Stimulated activated CD4-positive, alpha-beta T cell treated with anti-CD3 and anti-CD28 coated beads, Interleukin-15, amount 100 ng/mL, for 48 hours (primary cell): ENCODE measurements at places on chromosomes 2 and 18.

- DNase-seq = no peak
Observed at GRCh38 chr2:111035830-111036441, 84.8 kb upstream of the BCL2L11 start.

DNA sequence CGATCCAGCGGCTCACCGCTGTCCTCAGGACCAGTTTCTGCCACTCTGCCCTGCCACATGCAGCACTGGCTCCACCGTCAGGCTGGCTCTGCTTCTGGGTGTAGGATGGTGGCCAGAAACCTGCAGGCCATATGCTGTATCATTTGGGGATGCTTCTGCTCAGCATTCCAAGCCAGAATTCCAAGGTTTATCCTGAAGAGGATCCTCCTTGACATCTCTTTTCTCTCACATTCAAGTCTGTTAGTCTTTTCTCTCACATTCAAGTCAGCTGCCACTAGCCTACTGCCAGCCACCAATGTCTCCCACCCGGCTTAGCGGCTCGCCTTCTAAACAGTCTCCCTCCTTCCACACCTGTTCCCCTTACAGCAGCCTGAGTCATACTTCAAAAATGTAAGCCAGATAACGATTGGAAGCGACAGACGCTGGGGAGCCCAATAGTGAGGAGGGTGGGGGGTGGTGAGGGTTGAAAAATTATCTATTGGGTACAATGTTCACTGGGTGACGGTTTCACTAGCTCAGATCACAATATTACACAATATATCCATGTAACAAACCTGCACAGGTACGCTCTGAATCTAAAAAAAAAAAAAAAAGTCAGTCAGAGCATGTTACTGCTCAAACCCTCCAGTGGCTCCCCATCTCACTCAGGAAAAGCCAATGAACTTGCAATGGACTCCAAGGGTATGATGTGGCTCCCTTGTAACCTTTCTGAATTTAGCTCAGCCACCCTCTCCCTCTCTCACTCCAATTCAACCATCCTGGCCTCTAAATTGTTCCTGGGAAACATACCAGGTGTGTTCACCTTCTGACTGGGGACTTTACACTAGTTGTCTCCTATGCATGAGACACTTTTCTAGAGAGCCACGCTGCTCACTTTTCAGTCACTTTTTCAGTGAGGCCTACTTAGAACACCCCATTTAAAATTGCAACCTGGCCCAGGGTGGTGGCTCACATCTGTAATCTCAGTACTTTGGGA is 38.8 kb upstream of the SP3 start:
- no peak for DNase-seq

GRCh38 chr2:173171321-173171720 is 95.7 kb downstream of the MAP3K20 start:
- no peak for DNase-seq

- DNase-seq = no peak
Observed at GRCh38 chr2:53715568-53715967, 52.0 kb upstream of the CHAC2 start.

- no peak for DNase-seq
Observed at GRCh38 chr2:16413947-16414346, 251.7 kb downstream of the CYRIA start.

DNA sequence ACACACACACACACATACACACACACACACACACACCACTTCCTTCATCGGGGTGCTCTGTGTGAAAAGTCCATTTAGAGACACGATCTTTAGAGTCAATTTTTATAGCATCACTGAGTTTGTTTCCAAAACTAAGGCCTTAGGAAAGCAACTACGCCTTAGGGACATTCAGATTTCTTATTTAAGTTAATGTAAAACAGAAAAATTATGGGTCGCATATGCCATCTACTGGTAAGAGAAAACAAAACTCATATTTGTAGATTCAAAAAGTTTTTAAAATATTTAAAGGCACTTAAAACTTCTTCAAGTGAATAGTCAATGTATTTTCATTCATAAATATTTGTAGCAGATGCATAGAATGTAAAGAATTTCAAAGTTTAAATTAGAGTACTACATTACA is 166.2 kb downstream of the ATAD2B start:
- DNase-seq = no peak

- no peak for DNase-seq
Observed at GRCh38 chr2:239113171-239113570, 265.3 kb downstream of the TWIST2 start.

GRCh38 chr2:52036024-52036423 is 1004.1 kb upstream of the NRXN1 start:
- no peak for DNase-seq

DNA sequence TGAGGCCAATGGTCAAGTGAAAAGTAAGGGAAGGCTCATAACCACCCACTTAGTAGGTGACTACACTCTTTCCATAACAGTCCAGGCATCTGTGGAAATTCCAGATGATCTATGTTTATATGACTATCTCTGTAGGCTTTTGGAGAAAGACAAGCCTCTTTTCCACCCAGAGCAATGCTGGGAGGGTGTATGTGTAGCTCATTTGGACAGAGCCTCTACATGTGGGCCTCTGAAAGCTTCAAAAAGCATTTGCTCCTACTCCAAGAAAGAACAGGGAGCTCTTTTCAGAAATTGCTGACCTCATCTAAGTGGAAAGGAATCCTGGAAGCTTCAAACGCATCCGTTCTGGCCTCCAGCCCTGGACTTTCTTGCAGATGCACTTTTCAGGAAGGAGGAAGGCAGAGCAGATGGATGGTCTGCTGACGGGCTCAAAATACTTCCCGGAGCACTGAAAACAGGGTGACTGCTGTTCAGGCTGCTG is 308.7 kb downstream of the LRATD1 start:
- DNase-seq = no peak

DNA sequence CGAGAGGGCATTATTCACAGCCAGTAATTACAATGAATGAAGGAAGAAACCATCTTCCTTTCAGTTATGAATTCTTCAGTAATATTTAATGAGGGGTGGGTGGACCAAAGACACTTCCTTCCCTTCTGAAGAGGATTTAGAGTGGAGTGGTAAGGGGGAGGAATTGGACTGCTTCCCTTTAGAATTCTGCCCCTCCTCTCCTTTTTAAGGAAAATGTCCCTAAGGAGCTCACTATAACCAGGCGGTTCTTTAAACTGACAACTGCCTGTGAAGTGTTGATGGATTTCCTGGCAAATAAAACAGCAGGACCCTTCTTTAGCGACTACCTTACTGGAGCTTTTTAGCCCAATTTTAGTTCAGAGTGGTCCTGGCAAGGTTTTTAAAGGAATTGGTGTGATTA is 86.4 kb downstream of the LIMS1 start:
- no peak for DNase-seq

DNA sequence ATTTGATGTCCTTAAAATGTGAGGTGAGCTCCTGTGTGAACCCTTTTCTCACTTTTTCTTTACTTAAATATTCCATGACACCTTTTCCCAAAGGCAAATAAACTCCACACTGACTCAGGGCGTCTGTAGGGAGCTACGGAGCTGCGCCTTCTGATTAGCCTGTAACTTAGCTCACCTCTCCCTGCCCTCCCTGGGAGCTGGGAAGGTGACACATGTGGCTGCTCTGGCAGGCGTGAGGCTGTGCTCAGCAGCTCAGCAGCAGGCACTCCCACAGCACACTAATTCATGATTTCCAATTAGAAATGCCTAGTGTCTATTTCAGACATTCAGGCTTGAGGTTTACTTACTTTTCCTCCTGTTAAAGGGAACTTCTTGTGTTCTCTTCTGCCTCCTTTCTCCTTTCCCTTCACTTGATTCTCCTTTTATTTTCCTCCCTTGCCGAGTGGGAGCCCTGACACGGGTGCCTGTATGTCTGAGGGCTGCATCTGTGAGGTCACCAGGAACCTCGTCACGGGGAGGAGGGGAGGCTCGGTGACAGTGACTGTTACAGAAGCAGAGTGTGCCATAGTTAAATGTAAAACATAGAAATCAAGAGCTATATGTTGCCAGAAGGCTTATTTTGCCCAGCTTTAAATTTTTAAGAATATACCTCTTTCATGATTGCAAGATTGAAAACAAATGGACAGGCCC is 437.1 kb downstream of the DCDC2C start:
- DNase-seq = no peak
